KBM-7 (cell line): ENCODE measurements at places on chromosomes 12 and 14.

GRCh38 chr14:82905762-82906161 lies 1372.1 kb upstream of the SEL1L start:
- DNase-seq, result no peak

GRCh38 chr14:69034612-69035262 lies 55.6 kb upstream of the ACTN1 start:
- DNase-seq, result no peak

- no peak for DNase-seq
These were observed 16.1 kb downstream of the PAWR start for GRCh38 chr12:79674629-79675028.

GRCh38 chr14:45877981-45878380 lies 625.0 kb upstream of the MIS18BP1 start:
- no peak for DNase-seq

- no peak for DNase-seq
These were observed 70.7 kb upstream of the PSMA6 start for GRCh38 chr14:35221462-35221861.

GRCh38 chr12:97306147-97306546 lies 156.5 kb upstream of the RMST start:
- DNase-seq, result no peak

- peak; percentile 54 for DNase-seq
These were observed 74.9 kb upstream of the ATP2B1 start for GRCh38 chr12:89783359-89784060.

DNA sequence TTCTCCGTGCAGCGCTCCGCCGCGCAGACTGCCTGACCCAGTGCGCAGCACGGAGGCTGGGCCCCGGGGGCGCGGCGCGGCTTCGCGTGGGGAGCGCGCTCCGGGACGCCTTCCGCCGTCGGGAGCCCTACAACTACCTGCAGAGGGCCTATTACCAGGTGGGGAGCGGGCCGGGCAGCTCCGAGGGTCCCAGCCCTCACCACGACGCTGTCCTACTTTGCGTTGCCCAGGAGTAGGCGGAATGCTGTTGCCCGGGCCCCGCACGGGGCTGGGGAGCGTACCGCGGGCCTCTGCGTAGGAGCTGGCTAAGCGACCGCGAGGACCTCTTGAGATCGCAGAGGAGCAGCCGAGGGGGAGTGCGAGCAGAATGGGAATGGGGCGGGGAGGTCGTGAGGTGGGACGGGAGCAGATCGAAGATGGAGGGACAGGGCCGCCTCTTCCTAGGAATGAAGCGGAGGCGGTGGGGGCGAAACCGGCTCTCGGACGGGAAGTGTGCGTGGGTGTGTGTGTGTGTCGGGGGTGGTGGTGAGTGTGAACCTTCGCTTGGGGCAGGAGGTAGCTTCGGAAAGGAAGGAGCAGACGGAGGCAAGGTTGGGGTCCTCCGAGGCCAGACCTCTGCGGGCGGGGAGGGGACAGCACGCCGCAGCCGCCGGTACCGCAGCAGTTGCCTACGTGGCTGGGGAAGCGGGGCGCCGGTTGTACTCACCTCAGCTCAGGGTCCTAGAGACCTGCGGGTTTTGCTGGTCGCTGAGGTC lies 751 bp downstream of the P3H3 start:
- DNase-seq, result peak; percentile 67

GRCh38 chr12:51729331-51729730 lies 119.2 kb downstream of the FIGNL2 start:
- DNase-seq, result no peak

DNA sequence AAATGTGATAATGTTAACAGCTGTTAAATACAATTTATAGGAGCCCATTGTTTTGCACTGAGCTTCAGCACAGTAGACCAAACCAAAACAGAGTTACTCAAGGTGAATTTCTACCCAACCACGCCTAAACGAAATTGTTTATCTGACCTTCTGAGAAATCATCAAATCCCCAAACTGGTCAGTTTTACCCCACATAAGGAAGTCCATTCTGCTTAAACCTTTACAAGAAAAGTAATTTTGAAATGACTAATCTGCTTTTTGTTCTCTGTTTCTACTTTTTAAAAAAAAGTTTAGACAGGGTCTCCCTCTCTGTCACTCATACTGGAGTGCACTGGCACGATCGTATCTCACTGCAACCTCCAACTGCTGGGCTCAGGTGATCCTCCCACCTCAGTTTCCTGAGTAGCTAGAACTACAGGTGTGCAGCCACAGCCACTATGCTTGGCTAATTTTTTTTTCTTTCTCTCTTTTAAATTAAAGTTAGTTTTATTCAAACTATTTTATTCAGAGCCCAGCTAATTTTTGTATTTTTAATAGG lies 1.4 kb upstream of the RNF10 start:
- DNase-seq, result no peak

DNA sequence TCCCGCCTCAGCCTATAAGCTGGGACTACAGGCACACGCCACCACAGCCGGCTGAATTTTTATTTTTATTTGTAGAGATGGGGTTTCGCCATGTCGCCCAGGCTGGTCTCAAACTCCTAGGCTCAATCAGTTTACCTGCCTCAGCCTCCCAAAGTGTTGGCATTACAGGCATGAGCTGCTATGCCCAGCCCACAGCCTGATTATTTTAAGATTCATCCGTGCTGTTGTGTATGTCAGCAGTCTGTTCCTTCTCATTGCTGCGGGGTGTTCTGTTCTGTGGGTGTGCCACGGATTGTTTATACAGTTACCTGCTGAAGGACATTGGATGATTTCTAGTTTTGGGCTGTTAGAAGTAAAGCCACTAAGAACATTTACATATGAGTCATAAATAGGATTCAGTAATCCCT lies 9.6 kb upstream of the EP400 start:
- no peak for DNase-seq

DNA sequence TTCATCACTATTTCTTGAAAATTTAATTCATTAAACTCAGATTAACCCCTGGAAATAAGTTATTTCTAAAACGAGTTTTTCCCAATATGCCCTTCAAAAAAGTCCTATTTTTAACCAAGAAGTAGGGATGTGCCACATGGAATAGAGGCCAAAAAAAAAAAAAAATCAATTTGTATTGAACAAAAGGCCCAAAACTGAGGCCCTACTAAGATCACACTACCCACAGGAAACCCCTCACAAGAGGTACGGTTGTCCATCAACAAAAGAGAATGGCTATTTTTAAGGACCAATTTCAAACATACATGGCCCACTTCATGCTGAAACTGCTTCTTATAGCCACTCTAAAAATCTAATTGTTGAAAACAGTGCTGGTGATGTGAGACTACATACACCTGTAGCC lies 7.5 kb upstream of the BAZ2A start:
- no peak for DNase-seq

DNA sequence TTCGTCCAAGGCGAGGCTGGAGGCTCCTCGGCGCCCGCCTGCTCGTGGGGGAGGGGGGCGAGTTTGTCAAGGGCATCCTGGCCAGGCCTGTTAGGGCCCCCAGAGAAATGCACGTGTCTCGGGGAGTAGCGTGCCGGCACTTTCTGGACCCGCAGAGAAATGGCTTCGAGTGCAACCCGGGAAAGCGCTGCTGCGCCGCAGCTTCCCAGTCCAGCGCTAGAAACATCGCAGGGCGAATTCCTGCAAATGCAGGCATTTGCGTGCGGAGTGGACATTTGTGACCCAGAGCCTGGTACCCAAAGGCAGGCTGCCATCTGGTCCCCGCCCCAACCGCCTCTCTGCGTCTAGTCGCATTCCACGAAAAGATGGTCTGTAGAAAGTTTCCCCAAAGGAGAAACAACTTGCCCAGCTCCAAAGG lies 756 bp downstream of the LGR5 start:
- peak; percentile 19 for DNase-seq

DNA sequence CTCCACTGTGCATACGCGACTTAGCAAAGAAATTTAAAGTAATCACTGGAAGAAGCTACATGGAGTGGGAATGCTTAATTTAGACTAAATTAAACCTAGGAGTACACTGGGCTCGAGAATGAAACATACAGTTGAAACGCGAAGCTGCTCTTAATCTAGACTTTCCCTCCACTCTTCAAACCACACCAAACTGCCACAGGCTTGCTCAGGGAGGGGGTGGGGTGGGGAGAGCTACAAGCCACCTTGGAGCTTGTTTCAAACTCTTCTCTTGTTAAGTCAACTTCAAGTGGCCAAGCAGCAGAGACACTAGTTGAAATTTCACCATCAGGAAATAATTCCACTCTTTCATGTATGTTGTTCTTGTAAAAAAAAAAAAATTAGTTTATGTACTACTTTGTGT lies 69.9 kb downstream of the SLC38A1 start:
- no peak for DNase-seq

DNA sequence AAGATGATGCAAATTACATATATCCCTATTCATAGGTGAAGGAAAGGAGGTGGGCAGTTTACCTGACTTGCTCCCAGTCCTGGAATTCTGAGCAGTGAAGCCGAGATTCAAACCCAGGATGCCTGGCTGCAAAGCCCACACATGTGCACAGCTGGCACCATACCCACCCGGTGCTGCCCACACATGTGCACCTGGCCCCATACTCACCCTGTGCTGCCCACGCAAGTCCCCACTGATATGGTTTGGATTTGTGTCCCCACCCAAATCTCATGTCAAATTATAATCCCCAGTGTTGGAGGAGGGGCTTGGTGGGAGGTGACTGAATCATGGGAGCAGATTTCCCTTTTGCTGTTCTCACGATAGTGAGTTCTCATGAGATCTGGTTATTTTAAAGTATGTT lies 179.2 kb upstream of the C14orf180 start:
- DNase-seq, result no peak

DNA sequence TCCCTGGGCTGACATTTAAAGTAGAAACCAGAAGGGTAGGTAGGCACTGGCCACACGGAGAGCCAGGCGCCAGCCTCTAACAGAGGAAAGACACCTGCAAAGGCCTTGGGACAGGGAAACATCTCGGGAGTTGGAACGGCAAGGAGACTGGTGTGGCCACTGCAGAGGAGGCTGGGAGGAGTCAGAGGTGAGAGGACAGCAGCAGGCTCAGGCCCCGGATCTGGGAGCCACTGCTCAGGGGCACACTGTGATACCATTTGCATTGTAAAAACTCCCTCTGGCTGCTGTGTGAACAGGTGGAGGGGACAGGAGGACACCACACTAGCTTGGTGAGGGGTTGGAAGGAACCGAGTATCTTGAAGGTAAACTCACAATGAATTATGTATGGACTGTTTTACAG lies 2.7 kb downstream of the ANHX start:
- DNase-seq, result no peak

DNA sequence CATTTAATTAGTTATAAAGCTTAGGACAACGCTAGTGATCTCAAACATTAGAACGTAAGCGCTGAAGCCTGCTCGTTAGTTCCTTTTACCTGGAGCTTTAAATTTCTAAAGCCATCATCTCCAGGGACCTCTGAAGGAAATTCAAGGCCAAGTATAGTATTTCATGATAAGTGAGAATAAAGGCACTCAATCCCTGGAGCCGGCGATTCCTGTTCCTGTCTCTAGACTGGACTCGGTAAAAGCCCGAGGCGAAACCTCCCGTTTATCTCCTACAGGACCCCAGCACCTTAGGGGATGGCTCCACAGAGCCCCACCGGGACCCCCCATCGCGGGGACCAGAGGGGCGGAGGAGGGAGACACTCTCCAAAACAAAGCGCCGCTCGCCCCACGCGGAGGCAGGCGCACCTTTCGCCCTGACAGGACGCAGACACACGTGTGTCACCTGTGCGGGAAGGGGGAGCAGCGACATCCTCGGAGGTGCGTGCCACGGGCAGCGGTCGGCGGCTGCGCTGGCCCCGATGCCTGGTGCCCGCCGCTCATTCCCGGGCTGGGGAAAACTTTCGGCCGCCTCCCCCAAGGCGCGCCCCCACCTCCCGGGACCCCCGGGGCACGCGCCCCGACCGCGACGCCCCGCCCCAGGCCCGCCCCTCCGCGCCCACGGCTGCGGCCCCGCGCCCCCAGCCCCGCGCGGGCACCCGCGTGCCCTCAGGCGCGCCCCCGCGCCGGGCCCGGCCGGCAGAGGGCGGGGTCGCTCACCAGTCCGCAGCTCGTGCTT lies 678 bp downstream of the RPS6KA5 start:
- DNase-seq, result peak; percentile 60

DNA sequence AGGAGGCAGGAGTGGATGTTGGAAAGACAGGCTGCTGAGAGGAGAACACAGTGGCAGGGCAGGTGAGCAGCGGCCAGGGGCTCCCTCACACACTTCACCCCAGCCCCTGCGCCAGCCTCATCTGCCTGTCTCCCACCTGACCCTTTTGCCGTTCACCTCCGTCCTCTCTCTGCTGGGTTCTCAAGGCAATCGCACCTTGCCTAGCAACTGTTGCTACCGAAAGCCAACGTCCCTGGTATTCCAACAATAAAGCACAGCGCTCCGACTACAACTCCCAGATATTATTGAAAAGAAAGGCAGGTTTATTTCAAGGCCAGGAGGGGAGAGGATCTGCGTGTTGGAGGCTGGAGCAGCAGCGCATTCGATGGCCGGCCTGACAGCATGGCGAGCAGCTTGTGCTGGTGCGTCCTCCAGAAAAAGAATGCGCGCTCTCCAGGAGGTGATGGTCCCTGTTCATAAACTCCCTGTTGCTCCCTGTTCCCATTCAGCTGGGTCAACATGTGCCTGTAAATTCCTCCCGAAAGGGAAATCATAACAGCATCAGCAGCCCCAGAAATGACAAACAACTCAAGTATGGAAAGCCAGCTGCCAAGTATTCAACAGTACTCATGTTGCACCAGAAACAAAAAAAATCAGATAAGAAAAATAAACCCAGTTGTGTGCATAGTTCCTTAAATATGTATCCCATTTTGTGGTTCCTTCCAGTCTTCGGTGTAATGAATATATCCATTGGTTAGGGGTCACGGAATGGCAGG lies 153.0 kb upstream of the DIO3 start:
- DNase-seq, result no peak

DNA sequence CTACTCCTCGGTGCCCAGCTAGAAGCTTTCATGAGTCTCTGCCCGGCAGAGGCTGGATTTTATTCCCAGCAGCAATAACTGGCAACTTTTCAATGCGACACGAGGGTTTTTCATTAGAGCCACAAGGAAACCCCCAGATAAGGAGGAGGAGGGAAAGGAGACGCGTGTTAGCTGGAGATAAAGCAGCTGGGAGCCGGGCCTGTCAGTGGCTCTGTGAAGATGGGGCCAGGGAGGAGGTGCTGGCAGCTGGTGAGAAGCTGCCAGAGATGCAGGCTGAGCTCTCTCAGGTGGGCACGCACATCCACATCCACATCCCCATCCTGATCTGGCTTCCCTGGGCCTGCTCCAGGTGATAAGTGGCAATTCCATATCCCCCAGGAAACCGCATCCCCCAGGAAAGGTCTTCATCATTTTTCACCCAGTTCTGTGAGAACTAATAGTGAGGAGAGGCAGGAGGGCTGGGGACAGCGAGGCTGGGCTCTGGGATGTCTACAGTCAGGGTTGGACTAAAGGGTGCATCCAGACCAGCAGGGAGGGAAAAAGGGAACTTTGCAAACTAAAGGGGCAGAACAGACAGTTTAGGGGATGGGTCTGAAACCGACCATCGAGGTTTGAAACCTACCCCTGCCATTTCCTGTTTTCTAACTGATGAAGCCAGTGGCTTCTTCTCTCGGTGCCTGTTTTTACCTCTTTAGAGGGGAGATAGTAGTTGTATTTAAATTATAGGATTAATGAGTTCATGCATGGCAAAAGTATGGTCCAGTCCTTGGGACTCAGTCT lies 413.2 kb downstream of the DPF3 start:
- DNase-seq, result peak; percentile 40

- DNase-seq, result no peak
These were observed 29.7 kb downstream of the BDKRB1 start for GRCh38 chr14:96285667-96286066.
